Stimulated activated CD8-positive, alpha-beta memory T cell treated with anti-CD3 and anti-CD28 coated beads, Interleukin-4, amount 100 ng/mL, for 4 hours (primary cell): ENCODE measurements at places on chromosomes 4 and X.

DNA sequence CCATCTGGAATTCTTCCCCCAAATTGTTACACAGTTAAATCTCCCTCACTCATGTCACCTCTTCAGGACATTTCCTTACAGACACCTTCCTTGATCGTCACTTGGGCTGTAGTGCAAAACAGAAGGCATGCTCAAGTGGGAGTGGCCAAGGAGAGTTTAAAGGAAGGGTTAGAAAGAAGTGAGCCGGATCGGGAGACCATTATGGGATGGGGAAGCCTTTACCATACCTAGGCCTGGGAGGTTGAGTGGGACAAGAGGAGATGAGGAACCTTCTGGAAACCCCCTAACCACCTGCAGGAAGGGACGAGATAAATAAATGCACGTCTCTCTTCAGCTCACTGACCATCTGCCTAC is 102.7 kb downstream of the UCHL1 start:
- no peak for DNase-seq

GRCh38 chr4:93267747-93268146 is 560.8 kb upstream of the ATOH1 start:
- no peak for DNase-seq

- DNase-seq, result no peak
Measured at GRCh38 chrX:66728818-66729271, 90.0 kb upstream of the EDA2R start.

GRCh38 chr4:186624951-186625350 is 69.6 kb upstream of the MTNR1A start:
- DNase-seq, result no peak

- DNase-seq, result no peak
Measured at GRCh38 chrX:69387567-69388487, 116.3 kb upstream of the NALF2 start.

GRCh38 chr4:31362756-31363155 is 642.6 kb downstream of the PCDH7 start:
- no peak for DNase-seq

GRCh38 chr4:118585015-118585414 is 100.2 kb upstream of the METTL14 start:
- no peak for DNase-seq

- DNase-seq, result no peak
Measured at GRCh38 chrX:19569121-19569805, 54.0 kb upstream of the MAP3K15 start.

DNA sequence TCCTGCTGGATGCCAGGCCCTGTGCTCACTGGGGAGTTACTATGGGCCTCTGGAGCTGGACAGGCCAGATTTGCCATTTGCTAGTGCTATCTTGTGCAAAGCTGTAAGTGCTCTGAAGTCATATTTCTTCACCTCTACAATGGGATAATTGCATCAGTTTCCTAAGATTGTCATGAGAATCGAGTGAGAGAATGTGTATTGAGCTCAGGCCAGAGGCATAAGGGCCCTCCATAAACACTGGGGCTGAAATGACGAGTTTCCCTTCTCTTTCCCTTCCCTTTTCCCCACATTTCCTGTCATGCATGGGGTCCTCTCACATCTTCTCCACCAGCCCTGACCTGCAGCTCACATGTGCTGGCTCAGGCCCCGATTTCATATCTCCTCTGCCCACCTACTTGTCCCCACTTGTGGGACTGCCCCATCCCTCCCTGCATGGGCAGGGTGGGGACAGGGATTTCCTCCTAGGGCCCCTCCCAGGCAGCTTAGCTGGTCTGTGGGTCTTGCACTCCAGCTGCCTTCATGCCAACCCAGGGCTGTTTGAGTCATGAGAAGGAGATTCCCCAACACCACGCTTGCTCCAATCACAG is 358.8 kb downstream of the MID1IP1 start:
- no peak for DNase-seq

DNA sequence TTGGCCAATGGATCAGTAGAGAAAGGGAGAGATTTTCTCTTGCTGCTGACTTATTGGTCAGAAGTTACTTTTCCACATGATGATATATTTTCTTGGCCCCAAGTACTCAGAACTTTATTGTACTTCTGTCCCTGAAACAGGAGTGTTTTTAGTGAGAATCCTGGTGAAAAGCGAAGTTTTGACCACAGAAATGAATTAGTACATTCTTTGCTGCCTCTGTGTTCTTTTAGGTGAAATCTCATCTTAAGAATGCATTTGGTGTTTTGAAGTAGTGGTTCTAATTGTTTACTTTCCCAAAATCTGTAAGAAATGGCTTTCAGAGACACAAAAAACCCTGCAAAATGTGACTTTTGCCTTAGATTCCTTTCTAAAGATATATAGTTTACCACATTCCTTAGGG is 240.4 kb downstream of the FRMPD4 start:
- no peak for DNase-seq

DNA sequence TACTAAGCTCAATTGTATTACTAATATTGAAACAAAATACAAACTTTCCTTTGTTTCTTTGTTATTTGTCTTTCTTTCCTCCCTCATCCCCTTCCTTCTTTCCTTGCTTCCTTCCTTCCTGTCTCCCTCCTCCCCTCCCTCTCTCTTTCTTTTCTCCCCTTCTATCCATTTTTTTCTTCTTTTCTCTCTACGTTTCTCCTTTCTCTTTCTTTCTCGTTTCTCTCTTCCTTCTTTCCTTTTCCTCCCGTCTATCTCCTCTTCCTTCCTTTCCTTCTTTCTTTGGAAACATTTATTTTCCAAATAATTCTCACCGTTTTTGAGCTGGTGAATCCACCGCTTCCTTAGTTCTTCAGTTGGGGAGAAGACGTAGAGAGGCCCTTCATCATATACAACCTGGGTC is 16.3 kb downstream of the BTK start:
- DNase-seq, result no peak

DNA sequence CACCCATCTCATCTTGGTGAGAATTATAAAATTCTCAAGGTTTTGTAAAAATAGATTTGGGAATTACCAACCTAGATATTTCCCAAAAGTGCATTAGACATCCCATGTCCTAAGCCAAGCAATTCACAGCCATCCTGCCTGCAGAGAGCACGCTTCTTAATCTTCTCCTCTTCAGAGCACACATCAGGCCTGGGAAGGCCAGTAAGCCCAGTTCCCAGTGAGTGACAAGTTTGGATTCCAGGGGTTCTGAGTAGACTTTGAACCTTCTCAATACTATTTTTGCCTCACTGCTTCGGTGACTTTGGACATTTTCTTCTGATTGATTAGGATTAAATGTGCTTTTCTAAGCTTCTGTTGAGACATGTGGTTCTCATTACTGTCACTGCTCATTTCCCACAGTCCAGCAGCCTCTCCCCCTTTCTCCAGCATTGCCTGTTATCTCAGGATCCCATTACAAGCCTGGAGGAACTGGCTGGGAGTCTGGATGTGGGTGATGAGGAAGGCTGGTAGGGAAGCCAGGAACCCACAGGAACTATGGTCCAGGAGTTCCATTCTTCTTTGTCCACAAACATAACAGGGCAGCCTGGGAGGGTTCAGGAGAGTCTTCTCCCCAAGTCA is 56.4 kb upstream of the TMEM150C start:
- DNase-seq, result no peak

DNA sequence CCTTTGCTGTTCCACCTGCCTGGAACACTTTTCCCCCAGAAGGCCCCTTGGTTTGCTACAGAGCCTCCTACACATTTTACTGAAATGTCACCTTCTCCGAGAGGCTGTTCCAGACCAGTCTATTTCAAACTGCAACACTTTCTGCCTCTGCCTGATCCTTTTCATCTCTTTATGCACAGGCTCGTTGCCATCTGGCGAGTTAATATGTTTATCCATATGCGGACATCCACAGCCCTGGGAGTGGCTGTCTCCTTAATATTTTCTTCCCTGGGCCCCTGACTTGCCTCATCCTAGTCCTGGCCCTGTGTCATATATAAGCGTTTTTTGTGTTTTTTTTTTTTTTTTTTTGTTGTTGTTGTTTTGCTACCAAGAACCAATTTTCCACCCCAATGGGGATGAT is 65.2 kb upstream of the PHKA2 start:
- no peak for DNase-seq

- no peak for DNase-seq
Measured at GRCh38 chr4:55158957-55159356, 33.6 kb upstream of the KDR start.

GRCh38 chr4:151962138-151962823 is 201.5 kb upstream of the GATB start:
- no peak for DNase-seq

DNA sequence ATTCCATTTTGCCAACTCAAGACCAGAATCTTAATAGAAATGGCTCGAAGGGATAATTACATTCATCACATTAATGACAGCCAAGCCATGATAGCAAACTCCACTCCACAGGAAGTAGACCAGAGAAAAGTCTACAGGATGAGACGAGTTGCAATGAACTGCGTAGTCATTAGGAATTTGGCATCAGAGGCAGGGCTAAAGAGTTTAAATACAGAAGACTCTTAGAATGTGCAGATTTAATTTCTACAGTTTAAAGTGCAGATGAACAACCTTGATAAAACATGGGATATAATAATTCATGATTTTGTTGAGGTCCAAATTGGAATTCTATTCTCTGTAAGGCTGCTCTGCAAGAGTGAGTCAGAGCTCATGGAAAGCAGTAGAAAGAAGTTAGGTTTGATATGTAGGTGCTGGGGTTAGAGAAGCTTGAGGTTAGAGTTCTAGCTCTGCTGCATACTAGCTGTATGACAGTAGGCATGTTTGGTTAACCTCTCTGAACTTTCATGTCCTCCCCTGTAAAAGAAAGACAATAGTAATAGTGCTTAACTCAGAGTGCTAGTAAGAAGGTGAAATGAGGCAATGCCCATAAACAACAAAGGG is 32.2 kb downstream of the LNX1 start:
- no peak for DNase-seq

DNA sequence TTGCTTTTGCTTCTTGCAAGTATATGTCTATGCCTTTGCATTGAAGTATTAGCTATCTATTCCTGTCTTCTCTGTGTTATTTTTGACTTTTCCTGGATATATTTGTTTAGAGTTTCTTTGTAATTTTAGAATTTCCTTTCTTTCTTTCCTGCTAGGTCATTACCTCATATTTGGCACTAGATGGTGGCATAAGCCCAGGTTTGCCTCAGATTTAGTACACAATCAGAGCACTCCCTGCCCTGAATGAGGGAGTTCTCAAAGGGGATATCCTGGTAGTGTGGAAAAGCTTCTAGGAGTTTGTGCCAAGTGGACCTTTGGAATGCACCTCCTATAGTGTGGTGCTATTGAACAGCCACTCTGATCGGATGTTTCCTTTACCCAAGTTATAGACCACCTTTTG is 181.6 kb downstream of the UGT8 start:
- no peak for DNase-seq

DNA sequence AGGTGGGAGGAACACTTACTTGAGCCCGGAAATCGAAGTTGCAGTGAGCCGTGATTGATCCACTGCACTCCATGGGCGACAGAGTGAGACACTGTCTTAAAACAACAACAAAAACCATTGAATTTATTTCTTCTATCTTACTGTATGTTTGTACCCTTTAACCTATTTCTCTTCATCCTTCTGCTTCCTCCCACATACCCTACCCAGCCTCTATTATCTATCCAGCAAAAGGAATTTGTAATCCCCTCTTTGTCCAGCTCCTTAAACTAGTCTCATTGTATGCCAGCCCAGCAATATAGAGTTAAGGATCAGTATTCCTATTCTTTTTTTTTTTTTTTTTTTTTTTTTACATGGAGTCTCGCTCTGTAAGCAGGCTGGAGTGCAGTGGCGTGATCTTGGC is 1.9 kb upstream of the NKAP start:
- DNase-seq, result no peak

DNA sequence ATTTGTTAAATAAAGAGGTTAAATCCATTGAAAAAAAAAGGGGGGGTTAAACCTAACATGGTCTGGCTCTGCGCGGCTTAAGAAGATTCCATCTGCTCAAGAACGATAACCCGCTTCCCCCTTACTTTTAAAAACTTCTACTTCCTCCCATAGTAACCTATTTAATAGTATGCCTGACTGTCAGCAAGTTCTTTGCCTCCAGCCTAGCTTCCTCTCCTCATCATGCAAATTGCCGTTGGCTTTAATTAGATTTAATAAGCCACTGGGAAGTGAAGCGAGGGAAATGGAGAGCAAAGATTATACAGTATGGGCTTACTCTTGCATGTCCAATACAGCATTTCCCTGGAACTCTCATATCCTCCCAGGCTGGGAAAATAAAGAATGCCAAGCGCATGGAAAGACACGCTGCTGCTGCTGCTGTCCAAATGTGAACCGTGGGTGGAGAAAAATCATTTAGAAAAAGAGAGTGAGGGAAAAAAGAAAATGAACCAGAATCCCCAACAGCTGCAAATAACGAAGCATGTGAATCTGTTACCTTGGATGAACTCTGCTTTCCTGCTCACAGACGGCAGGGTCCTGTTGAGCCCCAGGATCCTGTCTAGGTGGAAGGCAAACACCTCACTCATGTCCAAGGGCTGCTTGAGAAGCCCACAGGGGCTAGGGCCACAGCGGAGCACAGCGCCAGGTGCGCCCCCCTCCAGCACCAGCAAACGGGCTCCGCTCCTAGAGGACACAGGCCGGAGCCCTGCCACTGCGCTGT is 2.7 kb downstream of the GASK1B start:
- DNase-seq, result no peak

GRCh38 chrX:37553476-37553875 is 18.0 kb upstream of the LANCL3 start:
- DNase-seq, result no peak

DNA sequence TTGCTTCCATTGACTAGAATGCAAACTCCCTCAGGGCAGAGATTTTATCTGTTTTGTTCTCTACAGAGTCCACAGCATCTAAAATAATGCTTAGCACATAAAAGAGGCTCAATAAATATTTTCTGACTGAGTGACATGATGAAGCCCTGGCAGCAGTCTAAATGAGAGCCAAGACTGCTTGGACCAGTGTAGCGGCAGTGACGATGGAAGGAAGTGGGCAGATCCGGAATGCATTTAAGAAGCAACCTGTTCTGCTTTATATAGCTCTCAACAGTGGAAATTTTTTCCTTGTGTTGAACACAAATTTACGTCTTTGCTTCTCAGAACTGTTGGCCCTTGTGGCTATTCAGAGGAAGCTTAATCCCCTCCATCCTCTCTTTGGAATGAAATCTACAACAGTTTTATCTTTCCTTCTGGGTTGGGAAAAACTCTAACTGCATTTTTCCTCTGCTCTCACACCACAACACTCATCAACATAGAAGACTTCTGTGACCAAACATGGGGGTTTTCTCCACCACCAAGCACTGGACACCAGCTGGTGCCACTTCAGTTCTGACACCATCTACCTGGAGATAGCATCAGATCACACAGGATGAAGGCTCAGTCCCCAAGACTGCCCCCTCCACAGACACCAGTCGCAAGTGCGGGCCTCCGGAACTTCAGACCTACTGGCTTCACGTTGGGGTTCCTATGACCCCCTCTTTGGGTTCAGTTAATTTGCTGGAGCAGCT is 7.0 kb upstream of the BEND4 start:
- no peak for DNase-seq

- DNase-seq, result no peak
Measured at GRCh38 chr4:53781629-53782457, 190.6 kb upstream of the LNX1 start.
